ENCODE measurements at places on chromosomes 1 and 21.

GRCh38 chr1:151718666-151719065, 2.1 kb upstream of the CELF3 start:
- no peak for DNase-seq

- peak; percentile 72 for DNase-seq
Observed at GRCh38 chr1:159916242-159917051, 8.9 kb downstream of the TAGLN2 start.

GRCh38 chr1:217136895-217137205, 413.6 kb upstream of the ESRRG start:
- no peak for DNase-seq

DNA sequence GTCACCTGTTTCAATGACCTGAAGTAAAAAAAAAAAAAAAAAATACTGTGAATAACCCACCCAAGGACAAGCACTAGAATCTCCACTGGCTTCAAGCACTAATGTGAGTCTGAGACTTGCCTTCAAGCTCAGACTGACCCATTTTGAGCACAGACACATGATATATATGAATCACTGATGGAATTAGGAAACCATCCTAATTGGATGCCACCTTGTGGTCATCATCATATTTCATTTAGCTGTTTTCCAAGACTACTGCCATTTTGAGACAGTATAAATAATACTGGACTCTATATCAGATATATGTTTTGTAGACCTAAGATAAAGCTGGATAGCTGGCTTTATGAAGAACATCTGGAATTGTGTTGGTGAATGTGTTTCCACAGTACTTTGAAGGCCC, 1232.0 kb downstream of the KCNT2 start:
- DNase-seq = no peak

DNA sequence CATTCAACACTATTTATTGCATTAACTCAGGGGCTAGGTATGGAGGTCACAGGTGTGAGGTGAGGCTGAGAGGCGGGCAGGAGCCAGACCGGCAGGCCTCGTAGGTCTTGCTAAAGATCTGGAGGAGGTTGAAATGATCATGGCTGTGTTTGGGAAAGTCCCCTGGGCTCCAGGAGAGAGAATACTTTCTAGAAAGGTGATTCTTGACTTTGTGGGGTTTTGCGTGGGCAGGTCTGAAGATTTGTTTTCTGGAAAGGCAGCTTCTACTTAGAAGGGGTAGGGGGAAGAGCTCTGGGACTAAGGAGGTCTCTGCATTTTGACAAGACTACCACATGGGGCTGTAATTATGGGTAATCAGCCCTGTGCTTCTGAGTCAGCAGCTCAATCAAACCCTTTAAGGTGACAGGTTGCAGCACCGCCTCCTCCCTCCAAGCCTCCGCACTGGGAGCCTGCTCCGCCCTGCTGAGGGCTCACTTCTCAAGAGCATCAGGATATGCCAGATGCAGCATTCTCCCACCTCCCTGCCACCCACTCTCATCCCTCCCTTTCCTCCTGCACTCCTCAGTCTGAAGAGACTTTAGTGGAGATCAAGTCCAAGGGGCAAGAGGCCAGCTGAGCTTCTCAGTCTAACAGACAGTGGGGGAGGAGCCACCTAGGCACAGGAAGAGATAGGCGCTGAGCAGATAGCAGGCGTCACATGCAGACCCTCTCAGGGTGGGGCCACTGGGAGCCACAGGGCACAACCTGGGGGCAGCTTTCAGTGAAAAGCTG, 30.5 kb downstream of the SLC30A1 start:
- no peak for DNase-seq

- DNase-seq = no peak
Observed at GRCh38 chr1:61640531-61641530, 84.1 kb downstream of the TM2D1 start.

- no peak for DNase-seq
Observed at GRCh38 chr21:44089001-44089911, 17.9 kb upstream of the PWP2 start.
